ENCODE measurements at places on chromosomes 7 and 10.
A peak's percentile ranks its signal among the peaks of the same experiment; 100 is the strongest.

- DNase-seq = no peak
These were observed 302.2 kb downstream of the PTPRN2 start for GRCh38 chr7:158285383-158285770.

GRCh38 chr10:75866731-75867130 lies 435.3 kb downstream of the LRMDA start:
- no peak for DNase-seq

GRCh38 chr10:89086801-89087521 lies 96.4 kb downstream of the FAS start:
- no peak for DNase-seq

- no peak for DNase-seq
These were observed 93.5 kb downstream of the CREB5 start for GRCh38 chr7:28505867-28506266.

GRCh38 chr7:80449836-80450235 lies 62.0 kb downstream of the GNAT3 start:
- DNase-seq = no peak

DNA sequence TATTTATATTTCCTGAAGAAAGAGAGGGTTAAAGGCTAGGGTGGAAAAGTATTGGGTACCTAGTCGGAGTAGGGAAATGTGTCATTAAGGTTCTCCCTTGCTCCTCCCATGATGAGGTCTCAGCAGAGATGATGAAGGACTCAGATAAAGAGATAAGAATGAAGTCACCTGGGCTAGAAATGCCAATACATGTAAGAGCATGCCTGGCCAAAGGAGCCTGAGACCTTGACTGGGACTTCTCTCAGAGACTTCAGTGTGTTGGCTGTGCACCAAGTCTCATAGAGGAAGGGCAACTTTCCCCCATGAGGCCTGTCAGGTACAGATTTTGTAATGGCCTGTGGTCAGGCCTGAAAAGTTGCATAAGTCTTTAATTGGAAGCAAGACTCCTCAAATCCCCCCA lies 361.0 kb upstream of the CDC14C start:
- no peak for DNase-seq

GRCh38 chr10:34503704-34504103 lies 311.4 kb downstream of the PARD3 start:
- no peak for DNase-seq

- DNase-seq = no peak
These were observed 1338.7 kb downstream of the REEP3 start for GRCh38 chr10:64859911-64860310.

DNA sequence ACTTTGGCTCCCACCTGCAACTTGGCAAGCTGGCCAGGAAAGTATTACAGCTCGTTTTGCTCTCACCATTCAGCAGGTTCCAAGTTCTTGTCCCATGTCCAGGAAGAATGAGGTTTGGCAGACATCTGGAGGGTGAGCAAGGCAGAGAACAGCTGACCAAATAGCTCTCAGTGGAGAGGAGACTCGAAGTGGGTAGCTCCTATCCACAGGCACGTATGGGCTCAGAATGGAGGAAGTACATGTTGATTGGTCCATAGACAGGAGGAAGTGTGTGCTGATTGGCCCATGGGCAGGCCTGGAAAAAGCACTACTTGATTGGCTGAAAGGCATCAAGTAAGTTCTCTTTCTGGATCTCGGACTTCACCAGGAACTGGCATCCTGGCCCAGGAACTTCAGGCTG lies 3.0 kb upstream of the NCAPG2 start:
- no peak for DNase-seq

DNA sequence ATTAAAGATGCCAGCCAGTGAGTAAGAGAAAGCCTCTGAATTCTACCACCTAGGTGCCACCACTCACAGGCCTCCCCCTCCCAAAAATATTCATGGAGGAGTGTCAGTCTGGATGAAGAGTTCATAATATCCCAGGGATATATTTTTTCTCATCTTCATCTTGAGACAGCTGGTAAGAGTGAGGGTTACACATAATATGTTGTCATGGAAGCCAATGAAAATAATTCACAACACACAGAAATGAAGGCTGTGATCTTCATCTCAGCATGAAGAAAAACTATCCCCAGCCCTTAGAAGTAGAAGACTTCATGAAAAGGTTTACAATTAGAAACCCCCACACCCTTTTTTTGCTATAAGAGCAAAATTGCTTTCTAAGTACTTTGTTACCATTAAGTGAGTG lies 175.6 kb downstream of the DNAH11 start:
- DNase-seq = no peak

DNA sequence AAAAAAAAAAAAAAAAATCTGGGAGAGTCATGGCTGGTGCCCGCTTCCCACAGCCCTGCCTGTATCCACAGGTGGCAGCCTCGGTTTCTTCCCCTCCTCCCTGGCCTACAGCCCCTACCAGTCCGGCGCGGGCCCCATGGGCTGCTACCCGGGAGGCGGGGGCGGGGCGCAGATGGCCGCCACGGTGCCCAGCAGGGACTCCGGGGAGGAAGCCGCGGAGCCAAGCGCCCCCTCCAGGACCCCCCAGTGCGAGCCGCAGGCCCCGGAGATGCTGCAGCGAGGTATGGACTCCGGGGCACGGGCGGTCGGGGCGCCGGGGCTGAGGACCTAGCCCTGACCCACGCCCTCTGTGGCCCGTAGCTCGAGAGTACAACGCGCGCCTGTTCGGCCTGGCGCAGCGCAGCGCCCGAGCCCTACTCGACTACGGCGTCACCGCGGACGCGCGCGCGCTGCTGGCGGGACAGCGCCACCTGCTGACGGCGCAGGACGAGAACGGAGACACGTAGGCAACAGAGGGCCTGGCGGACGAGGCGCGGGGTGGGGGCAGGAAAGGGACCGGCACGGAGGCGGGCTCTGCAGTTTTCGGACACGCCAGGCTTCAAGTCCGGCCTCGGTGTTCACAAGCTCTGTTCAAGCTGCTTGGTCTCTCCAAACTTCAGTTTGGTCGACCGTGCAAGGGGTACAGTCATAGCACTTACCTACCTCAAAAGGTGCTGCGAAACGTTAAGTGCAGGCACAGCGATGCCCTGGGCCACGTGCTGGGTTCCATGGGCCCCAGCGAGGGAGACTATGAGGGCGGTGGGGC lies 3.9 kb downstream of the NFKB2 start:
- DNase-seq = peak; percentile 74

DNA sequence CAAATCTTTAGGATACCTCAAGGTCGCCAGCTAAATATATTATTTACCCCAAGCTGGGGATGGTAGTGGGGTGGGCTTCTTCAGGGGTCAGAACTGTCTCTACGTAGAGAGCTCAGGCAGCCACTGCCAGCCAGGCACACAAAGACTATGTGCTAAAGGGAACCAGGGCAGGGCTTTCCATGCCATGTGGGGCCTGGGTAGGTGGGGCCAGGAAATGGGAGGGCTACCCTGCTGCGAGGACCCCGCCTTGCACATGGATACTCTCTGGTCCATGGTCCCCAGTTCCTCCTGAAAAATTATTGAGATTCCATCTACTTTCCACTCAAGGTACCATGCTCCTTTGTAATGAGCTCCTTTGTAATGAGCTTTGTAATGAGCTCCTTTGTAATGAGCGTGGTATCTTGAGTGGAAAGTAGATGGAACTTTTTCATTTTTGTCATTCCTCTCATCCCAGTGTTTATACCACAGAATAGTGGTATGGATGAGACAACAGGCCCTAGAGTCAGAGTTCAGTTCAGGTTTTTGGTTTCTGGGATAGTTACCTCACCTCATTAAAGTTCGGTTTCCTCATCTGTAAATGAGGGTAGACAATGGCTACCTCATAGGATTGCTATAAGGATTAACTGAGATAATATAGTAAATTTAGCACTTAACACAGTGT lies 5.8 kb downstream of the SYNPO2L start:
- DNase-seq = no peak

GRCh38 chr7:117775801-117776200 lies 97.4 kb downstream of the CTTNBP2 start:
- no peak for DNase-seq

DNA sequence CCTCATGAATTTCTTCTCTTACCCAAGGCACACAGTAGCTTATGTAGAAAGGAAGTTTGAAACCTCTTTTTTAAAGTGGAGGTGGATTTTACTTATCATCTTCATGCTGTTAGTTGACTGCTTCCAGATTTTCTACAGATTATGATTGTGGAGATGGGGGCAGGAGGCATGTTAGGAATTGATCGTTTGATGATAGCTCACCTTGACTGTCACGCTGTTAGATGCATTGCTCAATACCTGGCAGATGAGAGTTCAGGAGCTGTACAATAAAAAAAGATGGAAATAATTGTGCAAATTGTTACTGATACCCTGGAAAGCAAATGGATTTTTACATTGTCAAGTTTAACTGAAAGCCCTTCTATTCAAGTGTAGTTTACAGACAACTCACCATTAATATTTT lies 340.3 kb downstream of the PLXDC2 start:
- DNase-seq = no peak

DNA sequence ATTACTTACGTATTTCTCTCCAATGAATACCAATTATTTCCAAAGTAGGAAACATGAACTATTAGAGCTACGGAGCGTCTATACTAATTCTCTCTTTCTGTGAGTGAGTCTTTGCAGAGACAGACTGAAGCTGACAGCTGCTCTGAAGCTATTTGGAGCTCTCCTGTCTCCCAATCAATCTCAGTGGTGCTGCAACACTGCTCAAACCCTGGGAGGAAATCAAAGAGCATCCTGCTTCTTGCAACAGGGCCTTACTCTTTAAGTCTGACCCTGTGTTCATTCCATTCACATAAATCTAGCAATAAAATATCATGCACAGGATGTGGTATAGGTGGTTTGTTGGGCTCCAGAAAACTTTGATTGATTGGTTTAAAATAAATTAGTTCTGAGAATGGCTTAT lies 685.7 kb upstream of the IGFBP3 start:
- no peak for DNase-seq

DNA sequence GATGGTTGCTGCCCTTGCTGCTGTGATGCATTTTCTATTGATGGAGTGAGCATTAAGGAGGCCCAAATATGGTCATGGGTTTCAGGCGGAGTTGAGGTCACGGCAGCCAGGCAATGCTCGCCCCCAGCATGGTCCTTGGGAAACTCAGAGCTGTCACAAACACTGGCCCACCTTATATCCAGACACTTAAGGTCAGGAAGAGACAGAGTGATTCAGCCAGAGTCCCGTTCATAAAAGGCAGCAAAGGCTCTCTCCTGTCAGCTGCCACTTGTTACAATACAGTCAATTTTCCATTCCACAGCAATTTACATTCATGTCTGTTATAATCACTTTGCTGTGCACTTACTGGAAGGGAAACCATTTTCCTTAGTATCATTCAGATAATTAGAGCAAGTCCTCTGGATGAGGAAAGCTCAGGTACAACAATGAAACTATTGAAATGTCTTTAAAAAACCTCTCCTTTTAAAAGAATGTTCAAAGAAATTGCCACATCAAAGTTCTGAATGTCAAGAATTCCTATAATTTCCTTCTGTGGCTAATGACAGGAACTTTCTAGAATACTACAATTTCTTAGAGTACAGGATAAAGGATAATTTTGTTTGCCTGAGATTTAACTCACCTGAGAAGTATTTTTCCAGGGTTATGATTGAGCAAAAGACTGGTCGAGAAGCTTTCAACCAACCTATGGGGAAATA lies 14.8 kb upstream of the ANKRD1 start:
- DNase-seq = no peak

- no peak for DNase-seq
These were observed 152.5 kb upstream of the PHF14 start for GRCh38 chr7:10821156-10821555.

- no peak for DNase-seq
These were observed 13.4 kb downstream of the BLNK start for GRCh38 chr10:96257944-96258343.

DNA sequence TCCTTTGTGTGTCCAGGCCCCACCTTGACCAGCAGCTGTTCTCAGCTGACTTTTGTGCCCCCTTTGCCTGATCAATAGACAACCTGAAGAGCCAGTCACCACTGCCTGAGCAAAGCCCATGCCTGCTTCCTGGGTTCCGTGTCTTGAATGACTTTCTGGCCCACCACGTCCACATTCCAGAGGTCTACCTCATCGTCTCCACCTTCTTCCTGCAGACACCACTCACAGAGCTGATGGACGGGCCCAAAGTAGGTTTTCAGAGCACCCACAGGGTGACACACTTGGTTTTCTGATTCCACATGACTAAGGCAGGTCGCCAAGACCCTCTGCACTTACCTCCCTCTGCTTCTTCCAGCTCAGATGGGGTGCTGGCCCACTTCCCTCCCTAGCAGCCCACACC lies 126.8 kb downstream of the WDFY4 start:
- DNase-seq = no peak

- no peak for DNase-seq
These were observed 37.1 kb downstream of the ELMO1 start for GRCh38 chr7:37411444-37412034.

- DNase-seq = no peak
These were observed 8.0 kb downstream of the SKAP2 start for GRCh38 chr7:26856176-26856985.

DNA sequence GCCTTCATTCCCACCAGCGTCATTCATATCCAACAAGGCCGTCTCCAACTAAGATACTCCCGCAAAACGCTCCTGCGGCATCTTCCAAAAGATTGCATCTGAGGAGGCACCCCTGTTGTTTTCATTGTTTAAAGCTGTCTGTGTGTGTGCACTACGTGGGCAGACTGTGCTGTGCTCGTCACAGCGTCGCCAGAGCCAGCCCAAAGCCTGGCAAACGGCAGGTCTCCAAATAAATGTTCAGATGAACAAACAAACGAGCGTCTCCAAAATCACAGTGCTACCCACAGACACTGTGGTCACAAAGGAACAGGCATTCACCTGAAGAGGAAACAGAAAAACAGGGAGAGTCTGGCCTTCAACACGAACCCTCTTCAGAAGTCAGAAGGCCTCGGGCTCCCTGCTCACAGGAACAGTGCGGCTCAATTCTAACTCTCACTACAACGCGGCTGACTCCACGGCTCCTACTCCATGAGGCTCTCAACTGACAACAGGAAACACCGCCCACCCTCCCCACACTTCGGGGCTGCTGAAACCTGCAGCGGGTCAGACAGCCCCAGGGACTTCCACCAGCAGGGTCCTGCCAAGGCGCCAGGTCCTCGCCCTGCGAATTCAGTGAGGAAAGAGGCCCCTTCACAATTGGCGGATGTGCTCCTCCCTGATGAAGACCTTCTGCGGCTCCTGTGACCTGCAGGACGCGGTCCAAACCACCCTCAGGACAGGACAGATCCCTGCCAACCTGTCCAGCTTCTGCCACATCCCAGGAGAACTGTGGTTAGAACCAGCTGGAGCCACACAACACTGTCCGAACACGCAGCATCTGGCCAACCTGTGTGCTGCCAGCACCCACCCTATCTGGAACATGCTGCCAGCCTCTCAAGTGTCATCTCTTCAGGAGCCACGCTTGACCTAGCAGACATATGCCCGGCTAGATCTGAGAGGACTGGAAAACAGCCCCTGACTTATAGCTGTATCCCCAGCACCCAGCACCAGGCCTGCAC lies 36.1 kb downstream of the MAD1L1 start:
- DNase-seq = no peak

GRCh38 chr10:124220547-124220946 lies 127.1 kb upstream of the CHST15 start:
- DNase-seq = no peak

- DNase-seq = no peak
These were observed 3.0 kb upstream of the EBF3 start for GRCh38 chr10:129966889-129967578.
